ENCODE measurements at places on chromosomes 11 and 22.

DNA sequence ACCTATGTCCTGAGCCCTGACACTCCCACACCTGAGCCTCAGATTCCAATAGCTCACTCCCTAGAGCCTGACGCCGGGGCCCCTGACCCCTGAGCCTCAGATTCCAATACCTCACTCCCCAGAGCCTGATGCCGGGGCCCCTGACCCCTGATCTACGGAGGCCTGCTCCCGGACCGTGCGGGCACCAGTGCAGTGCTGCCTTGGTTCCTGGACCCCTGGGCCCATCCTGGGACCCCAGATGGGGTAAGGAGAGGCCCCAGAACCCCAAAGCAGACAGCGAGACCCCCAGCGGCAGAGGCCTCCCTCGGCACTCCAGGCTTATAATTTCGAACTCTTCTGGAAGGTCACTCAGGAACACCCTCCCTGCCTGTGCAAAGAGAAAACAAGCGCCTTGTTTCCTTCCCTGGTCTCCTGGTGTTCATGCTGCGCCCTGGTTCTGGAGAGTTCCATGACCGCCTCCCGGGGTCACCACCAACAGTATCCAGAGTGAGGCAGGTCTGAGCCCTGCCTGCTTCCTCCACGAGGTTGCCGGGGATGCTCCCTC, 7.5 kb downstream of the SUSD2 start:
- DNase-seq = no peak

GRCh38 chr22:44441401-44442185, 56.4 kb downstream of the RTL6 start:
- DNase-seq = no peak

GRCh38 chr11:125164422-125165110, at the start of gene PKNOX2:
TSS of gene PKNOX2 (plus strand) at chr11:125164751. CDS start at chr11:125351306, 186,555 bp downstream.
- DNase-seq = peak; percentile 54

DNA sequence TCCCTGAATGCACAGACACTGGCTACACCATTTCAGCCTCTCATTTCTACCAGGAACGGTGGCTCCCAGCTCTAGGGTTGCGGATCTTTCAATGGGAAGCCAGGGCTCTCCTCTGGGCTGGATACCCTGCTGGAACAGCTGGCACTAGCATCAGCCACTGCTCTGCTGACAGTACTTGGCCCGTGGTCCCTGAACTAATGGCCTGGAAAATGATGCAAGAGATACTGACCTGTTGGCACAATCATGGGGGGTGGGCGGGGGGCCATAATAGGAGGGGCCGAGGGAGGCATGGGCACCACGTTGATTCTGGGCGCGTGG, 10.7 kb upstream of the TBC1D10A start:
- no peak for DNase-seq

DNA sequence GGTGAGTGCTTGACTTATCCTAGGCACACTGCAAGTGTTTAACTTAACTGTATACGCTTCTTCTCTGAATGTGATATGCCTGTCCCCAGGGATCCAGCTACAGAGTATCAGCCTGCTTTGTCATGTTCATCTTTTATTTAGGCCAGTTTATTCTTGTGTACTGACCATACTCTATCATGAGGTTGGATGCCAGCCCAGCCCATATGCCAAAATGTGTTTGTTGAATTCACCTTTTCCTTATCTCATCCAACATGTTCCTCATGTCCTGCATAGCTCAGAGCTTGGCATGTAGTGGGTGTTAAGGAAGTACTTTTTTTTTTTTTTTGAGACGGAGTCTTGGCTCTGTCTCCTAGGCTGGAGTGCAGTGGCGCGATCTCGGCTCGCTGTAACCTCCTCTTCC, 116.2 kb downstream of the NCAM1 start:
- no peak for DNase-seq

DNA sequence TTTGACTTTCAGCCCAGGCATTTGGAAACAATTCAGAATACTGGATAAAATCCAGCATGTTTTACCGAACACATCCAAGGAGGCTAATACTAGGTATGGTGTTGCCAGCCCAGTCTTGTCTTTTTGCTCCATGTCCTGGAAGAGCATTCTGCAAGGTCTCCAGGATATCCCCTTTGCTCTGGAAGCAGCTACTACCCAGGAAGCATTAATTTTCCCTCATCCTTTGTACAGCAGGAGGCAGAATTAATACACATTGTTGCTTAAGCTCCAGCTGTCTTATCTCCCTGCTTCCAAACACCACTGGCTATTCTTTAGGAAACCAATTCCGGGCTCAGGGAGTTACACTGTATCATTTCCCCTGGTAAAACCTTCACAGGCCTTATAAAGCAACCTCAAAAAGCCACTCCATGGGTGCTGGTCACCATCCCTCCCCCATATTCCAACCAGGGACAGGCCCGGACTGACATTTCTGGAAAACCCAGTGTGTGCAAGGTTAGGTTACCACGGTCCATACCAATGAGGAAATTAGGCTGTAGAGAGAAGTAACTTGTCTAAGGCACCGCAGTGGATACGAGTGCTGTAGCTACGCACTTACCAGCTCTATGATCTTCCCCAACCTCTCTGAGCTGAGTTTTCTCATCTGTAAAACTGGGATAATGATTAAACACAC, 1.5 kb upstream of the UBASH3B start:
- DNase-seq = no peak

- no peak for DNase-seq
Observed at GRCh38 chr22:49629586-49630447, 197.9 kb downstream of the BRD1 start.

DNA sequence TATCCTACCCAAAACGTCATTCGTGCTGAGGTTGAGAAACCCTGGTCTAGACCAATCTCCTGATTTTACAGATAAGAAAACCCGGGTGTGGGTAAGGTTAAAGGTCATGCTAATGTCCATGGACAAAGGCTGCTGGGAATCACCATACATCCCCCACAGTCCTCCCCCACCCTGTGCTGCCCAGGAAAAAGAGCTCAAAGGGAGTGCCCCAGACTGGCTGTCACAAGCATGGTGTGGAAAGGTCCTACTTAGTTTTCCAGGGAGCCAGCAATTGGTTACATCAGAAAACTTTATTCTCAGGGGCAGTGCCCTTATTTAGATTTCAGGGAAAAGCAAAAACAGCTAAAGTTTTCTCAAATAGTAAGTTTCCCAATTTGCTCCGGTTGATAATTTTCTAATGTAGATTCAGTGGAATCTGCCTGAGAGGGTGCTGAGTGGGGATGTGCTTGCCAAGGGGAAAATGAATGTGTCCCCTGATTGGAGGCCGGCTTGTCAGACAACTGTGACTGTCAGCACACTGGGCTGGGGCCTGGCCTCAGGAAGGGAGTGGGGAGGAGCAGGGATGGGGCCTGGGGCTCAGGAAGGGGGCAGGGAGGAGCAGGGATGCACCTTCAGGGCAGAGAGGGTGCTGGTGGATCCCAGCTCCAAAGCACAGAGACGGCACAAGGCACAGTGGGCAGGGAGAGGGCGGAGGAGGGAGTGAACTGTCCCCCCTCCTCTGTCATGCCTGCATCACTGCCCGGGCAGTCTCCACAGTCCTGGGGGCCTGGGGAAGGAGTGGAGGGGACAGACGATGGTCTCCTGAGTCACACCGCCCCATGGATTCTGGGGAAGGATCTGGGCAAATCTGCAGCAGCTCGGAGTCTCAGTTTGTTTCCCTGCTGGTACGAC, 263.6 kb downstream of the KIRREL3 start:
- DNase-seq = no peak

DNA sequence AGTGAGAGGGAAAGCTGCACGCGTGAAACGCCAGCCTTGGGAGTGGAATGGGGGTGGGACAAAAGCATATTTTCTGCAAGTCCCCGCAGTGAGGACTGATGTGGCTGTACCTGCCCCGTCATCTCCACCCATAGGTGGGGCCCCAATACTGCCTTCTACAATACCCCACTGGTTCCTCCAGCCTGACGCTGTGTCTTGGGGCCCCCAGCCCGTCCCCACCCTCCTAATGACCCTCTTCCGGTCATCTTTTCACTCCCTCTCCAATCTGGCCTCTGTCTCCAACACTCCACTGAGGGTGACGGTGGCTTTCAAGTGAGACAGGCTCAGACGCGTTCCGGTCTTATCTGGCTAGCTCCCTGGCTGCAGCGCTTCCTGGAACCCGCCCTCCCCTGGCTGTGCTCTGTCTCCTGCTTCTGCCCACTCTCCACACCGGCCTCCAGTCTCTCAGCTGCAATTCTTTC, 104.2 kb downstream of the MICAL3 start:
- DNase-seq = no peak

GRCh38 chr22:37051391-37052385, at the start of gene KCTD17:
TSS of gene KCTD17 (plus strand) at chr22:37051742. CDS start at chr22:37051761, 19 bp downstream.
- DNase-seq = peak; percentile 69

DNA sequence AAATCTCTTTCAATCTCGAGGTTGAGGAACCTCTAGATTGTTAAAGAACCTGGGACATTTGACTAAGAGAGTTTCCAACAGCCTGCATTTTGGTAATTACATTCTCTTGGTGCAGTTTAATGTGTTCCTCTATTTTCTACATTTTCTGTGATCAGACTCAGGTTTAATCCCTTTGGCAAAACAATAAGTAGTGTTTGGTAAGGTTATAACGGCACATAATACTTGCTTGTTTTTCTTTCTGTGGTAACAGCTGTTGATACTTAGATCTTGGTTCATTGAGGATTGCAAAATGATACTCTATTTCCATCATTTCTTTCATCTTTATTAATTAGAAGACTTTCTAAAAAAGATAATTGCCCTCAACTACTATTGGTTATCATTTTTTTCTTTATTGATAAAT, 271.3 kb downstream of the SBF2 start:
- DNase-seq = peak; percentile 40

GRCh38 chr11:4072668-4073285, 21.8 kb upstream of the RRM1 start:
- DNase-seq = peak; percentile 66

DNA sequence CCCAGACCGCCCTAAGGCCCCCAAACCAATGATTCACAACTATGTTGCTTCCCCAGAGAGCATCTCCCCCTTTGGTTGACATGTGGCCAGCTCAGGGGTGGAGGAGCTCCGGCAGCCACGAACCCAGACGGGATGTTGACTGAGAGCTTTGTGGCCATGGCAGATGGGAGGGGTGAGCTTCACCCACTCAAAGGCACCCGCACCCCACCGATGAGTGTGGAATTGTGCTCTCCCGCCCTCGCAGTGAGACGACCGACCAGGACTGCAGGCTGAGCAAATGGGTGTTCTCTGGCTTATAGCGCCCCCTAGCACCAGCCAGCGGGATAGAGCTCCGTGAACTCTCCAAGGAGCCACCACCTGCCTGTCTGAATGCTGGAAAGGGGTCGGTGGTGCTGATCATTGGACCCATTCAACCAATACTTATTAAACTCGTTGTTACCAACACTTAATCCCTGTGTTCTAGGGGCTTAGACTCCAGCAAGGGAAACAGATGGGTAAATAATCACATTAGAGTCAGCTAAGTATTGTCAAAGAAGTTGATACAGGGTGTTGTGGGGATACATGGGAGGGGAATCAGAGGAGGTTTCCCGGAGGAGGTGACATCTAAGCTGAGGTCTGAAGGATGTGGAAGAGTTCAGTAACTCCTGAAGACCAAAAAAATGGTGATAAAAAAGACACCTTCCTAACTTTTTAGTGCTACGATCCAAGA, 4.5 kb upstream of the TIMP3 start:
- DNase-seq = peak; percentile 47

- DNase-seq = no peak
Observed at GRCh38 chr22:41522813-41523212, 21.5 kb downstream of the POLR3H start.

- DNase-seq = no peak
Observed at GRCh38 chr11:14924318-14924717, 32.3 kb upstream of the CYP2R1 start.

- DNase-seq = no peak
Observed at GRCh38 chr22:22786301-22787115, 101.1 kb upstream of the IGLL5 start.

- no peak for DNase-seq
Observed at GRCh38 chr22:50192436-50193204, 6.9 kb downstream of the TRABD start.

DNA sequence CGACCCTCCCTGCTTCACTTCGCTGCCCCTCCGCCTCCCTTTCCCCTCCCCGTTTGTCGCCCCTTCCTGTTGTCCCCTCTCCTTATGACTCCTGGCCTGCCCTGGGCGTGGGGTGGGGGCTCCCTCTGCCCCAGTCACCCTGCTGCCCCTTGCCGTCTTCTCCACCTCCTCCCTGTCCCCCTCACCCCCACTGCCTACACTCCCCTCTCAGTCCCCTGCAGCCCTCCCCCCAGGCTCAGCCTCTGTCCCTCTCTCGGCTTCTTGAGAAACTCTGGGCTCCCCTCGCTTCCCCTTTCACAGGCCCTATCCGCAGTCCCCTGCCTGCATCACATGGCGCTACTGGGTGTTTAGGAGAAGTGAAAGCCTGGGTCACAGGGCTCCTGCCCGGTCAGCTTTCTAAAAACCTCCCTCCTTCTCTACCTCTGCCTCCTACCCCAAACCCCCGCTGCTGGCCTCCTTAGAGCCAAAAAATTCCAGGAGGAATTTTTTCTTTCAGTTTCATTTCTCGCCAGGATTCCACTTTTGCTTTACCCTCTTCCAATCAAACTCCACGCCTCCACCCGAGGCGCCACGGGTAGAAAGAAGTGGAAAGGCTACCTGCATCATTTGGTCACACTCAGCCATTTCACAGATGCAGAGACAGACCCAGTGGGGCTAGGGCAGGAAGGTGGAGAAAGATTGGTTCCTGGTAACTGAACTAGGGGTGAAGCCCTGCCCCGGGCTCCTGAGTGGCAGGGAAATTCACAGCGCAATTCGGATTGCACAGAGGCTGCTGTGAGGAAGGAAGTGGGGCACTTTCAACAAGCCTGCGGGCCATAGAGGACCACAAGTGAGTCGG, at the start of gene SLC15A3:
TSS of gene SLC15A3 (minus strand) at position 273 of the 838 bp plus-strand sequence. CDS start 625 bp downstream, outside the sequence.
- peak; percentile 35 for DNase-seq

DNA sequence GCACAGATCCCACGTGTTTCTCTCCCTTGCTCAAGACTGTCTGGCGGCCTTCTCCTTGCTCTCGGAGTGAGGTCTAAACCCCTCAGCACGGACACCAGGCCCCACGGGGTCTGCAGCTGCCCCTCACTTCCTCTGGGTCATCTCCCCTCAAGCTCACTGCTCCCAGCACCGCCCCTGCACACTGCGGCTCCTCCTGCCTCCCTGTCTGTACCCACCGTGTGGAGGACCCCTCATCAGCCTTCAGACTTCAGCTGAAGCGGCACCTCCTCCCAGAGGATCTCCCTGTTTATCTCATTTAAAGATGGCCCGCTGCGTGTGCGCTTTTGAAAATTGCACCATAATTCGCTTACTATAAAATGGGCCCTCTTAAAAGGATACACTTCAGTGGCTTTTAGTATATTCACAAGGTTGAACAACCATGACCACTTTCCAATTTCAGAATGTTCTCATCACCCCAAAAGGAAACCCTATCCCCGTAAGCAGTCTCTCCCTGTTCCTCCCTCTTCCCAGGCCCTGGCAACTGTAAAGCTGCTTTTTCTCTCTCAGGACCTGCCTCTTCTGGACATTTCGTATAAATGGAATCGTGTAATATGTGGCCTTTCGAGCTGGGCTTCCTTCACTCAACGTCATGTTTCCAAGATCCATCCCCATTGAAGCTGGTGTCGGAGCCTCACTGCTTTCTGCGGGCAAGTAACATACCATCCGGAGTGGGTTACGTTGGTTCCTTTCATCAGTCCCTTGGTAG, 14.4 kb upstream of the TPCN2 start:
- no peak for DNase-seq
